ENCODE measurements at places on chromosomes 2 and 18.

- no peak for DNase-seq
Observed at GRCh38 chr18:70288171-70288850, 534 bp upstream of the SOCS6 start.

- no peak for DNase-seq
Observed at GRCh38 chr2:182685559-182685958, 30.5 kb upstream of the DNAJC10 start.

DNA sequence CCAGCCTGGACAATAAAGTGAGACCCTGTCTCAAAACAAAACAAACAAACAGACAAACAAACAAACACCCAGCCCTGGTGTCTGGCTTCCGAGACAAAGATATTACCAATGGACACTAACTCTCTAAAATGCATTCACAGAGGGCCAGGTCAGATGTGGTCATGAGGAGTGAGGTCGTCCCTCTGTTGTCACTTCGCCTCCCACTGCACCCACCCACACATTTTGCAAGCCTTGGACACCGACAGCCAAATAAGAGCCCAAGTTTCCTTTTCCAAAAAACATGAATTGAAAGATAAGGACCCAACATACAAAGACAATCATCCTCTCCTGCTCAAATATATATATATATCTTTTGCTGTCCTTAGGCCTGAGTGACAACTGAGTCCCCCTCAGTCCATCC lies 319.9 kb downstream of the TSN start:
- DNase-seq = no peak

DNA sequence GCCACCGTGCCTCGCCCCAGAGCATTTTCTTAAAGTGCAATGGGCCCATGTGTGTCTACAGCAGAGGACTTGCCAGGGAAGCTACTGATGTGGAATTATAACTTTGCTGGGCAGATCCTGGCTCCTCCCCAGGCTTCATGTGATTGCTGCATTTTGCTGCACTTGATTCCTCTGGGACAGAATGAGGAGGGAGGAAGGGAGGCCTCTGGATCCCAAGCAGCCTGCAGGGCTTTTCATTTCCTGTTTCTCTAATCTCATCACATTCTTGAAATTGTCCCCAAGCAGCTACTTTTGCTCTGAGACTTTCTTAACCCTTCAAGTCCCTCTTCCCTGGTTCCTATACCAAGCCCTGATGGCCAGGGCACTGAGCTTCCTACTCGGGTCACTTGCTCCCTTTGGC lies 134.4 kb upstream of the SEC11C start:
- no peak for DNase-seq

DNA sequence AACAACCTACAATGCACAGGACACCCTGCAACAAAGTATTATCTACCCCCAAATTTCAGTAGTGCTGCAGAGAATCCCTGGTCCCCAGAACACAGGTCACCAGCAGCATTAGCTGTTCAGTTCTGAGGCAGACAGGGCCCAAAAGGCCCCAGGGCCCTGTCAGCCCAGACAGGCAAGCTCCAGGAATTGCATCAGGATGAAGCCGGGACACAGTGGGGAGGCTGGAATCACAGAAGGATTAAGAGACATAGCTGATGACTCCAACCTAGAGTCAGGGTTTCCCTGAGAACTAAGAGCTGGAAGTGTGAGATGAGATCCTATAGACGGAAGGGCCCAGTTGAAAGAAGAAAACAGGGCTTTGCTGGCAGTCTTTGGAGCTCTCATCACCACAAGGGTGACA lies 148.1 kb downstream of the GALNT14 start:
- DNase-seq = no peak

DNA sequence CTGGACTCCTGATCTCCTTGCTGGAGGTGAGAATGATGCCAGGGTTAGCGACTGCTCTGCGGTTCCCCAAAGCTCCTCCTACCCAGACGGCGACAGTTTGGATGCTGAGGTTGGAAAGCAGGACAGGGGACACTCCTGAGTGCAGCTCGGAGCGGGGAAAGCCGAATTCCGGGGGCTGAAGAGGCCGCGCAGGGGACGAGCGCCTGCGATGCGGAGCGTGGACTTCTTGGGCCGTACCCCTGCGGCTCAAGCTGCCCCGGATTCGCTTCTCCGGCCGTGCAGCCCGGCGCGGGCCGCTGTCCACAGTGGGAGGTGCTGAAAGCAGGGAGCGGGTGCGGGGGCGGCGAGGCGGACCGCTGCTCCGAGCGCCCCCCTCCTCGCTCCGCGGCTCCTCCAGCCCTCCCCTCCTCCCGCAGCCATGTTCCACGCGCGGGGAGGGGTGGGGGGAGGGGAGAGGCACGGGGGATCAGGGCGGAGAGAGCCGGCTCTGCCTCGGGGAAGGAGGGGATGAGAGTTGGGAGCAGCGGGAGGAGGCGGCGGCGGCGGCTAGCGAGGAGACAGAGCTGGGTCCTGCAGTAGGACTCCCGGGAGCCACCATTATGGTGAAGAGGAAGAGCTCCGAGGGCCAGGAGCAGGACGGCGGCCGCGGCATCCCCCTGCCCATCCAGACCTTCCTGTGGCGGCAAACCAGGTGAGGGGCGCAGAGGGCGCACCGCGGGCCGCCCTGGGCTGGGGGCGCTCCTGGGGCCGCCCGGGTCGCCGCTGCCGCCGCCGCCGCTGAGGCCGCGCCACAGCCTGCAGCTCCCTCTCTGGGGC lies at the start of gene UNC80:
Gene UNC80 (plus strand): TSS at position 359 of the 816 bp plus-strand sequence. CDS start 241 bp downstream, at position 600.
- no peak for DNase-seq

- peak; percentile 99 for DNase-seq
Observed at GRCh38 chr2:236826606-236827156, 257.1 kb downstream of the ACKR3 start.

DNA sequence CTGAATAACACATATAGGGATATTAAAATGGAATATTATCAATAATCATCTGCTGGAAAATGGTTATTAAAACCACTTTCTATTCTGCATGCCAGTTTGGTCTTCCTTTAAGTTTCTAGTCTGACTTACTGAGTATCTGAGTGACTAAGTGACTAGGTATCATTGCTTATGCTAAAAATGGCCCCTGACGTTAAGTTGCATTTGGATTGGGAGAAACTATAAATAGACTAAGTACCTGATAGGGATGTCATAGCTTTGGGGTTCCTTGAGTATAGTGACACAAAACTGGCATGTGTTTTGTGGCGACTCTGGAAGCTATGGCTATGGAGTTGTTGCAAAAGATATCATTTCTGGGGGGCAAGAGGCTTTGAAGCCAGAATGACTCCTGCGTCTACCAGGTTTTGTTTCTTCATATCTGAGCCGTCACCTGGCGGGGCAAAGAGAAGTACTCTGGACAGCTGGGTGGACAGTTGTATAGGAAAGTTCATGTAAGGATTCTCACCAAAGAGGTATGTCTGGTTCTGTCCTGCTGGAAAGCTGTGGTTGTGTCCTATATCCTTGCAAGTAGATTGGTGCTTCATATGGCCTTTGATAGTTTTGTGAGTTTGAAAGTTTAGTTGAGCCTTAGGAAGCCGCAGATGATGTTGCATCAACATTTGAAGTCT lies 17.9 kb downstream of the ITGAV start:
- no peak for DNase-seq

GRCh38 chr2:109601783-109602182 lies 12.0 kb downstream of the SEPTIN10 start:
- DNase-seq = no peak

DNA sequence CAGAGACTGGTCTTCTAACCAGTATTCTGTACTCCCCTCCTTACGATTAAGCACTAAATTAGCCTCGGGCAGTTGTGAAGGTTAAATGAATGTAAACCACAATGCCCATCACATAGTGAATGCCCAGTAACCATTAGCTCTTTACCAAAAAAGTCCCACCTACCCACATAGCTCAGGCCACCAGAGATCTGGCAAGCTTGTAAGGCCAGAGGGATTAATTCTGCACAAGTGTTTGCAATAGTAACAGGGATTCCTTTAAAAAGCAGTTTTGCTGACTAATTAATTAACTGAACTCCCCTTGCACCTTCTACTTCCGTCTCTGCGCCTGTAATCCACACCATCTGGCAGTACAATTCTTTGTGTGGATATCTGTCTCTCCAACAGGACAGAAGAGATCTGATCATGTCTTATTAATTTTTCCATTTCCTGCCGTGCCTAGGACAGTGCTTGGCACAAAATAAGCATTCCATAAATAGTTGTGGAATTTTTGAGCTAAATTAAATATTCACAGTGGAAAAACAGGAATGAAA lies 36.2 kb upstream of the IGFBP2 start:
- DNase-seq = peak; percentile 20

DNA sequence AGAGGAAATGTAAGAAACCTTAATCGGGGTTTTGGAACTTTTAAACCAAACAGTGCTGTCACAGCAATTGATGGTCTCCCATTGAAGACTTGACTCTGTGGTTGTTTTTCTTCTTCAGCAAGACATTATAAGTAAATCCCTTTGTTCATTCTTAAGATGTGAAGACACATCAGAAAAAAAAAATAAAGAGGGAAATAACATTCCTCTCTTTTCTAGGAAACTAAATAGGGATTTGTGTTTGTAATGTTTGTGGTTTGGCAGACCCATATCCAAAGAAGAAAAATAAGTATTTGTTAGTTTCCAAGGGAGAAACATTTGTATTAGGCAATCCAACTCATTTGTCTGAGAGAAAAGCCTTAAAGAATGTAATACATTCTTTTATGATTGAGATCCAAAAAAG lies 359.9 kb downstream of the DSC3 start:
- DNase-seq = no peak

GRCh38 chr2:11405599-11406266 lies 60.2 kb downstream of the E2F6 start:
- no peak for DNase-seq

- DNase-seq = no peak
Observed at GRCh38 chr2:219570924-219571310, 422 bp downstream of the OBSL1 start.

DNA sequence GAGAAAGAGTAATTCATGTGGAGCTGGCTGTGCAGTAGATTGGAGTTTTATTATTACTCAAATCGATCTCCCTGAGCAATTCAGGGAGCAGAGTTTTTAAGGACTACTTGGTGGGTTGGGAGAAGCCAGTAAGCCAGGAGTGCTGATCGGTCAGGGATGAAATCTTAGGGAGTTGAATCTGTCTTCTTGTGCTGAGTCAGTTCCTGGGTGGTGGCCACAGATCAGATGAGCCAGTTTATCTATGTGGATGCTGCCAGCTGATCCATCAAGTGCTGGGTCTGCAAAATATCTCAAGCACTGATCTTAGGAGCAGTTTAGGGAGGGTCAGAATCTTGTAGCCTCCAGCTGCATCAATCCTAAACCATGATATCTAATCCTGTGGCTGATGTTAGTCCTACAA lies 17.0 kb upstream of the UGT1A8 start:
- no peak for DNase-seq

- no peak for DNase-seq
Observed at GRCh38 chr2:171530378-171530777, 8.1 kb downstream of the CYBRD1 start.

GRCh38 chr2:196515051-196515450 lies 124.5 kb upstream of the CCDC150 start:
- peak; percentile 35 for DNase-seq

DNA sequence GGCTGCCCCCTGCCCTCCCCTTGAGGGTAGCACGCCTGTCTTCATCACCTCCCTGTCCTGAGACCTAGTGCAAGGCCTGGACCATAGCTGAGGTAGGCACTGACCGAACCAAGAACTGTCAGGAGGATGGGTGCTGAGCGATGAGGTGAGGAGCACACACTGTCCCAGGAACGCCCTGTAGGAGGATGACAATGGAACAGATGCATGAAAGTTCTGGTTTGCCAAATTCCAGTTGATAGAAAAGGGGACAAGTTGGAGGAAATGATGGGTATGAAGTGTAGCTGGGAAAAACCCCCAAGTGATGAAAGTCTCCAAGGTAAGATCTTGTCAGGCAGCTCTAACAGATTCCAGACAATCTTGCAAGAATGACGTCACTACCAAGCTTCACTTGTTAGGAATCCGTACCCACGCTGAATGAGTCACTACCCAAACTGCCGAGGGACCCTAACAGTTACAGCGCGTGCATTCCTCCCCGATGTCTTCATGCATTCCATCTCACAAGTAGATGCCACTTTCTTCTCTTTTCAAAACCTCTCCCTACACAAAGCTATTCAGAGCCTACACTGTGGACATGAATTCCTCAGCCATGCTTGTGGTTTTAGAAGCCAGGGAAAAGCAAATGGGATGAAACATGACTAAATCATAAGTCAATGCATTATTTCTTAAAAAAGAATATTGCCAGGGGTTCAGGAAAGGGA lies 27.6 kb downstream of the MRPL33 start:
- DNase-seq = no peak

GRCh38 chr18:66668706-66669105 lies 64.8 kb upstream of the CDH19 start:
- DNase-seq = no peak

DNA sequence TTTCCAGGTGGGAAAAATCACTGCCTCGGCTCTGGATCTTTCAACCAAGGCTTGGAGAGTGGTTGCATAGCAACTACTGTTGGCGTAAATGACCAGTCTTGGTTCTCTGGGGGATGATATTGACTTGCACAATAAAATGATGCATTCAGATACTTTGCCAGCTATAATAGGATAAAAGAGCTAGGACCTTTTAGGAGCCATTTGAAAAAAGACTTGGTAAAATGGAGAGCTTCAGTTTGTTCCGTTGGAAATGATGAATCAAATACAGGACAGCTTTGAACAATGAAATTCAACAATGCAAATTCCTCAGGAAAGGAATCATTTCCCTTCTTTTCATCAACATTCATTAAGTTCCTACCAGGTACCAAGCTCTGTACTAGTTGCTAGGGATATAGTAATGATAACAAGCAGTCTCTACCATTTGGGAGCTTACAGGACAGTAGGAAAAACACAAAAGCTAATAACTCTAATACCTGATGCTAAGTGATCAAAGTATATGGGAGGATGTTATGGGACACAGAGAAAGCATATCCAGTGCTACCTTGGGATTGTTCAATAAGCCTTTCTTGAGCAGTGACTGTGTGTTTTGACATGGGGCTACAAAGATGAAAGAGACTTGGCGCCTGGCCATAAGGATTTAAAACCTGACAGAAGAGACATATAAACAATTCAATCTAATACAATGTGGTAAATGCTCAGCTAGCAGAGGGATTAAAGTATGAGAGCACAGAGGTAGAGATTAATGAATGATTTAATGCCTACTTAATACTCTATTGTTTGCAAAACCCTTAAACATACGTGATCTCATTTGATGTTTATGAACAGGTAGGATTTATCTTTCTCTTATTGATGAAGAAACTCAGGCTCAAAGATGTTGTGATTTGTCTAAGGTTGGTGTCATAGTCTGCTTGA lies 110.7 kb downstream of the QPCT start:
- DNase-seq = no peak

DNA sequence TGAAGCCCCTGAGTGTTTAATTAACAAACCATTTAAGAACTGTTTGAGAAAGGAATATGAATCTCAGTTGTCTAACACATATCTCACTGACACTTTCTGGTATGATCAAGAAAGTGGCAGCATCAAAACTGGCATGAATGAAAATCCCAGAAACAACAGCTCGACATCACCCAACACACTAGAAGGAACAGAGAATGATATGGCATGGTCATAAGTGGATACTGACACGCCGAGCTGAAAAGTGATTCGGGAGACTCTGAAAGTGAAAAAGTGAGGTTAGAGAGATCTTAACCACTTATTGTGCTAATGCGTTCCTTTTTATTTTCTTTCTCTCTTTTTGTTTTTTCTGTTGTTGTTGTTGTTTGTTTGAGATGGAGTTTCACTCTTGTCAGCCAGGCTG lies 37.9 kb downstream of the MRPL35 start:
- no peak for DNase-seq

Measured in NCI-H2029 treated with DMSO at 0.1 percent for 48 hours (cell line).